ENCODE measurements at places on chromosomes 4 and X.

- no peak for DNase-seq
Measured at GRCh38 chr4:149801416-149801815, 14.2 kb downstream of the IQCM start.

- DNase-seq: no peak
Measured at GRCh38 chr4:110412354-110413065, 63.4 kb upstream of the ENPEP start.

DNA sequence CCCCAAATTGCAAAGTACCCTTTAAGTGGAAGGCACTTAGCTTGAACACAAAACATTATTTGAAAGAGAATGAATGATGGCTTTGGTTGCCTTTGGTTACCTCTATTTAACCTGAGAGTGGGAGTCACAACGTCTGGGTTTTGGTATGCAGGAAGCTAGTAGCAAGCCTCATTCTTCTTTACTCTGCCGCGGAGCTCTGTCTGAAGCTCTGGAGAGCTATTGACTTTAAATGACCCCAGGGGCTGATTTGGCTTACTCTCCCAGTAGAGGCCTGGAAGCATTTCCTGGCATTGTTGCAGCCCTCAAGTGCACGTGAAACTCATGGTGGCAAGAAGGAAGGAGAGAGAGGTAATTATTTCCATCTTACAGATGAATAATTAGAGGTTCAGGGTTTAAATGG lies 81.8 kb upstream of the MAGEA4 start:
- DNase-seq: no peak

DNA sequence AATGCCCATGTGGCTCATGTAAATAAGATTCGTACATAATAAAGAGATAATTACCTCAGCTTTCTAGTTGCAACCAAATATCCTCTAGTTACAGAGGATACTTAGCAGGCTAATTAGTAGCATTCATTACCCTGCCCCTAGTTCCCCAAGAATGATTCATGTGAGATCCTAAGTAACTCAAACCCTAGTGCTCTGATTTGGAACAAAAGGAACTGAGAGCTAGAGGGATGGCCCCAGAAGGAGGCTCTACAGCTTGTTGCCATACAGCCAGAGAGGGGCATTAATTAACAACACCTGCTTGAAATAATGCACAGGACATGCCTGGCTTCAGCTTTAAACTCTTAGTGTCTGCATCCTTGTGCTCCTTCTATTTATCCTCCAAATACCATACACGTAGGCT lies 32.6 kb upstream of the CBR4 start:
- DNase-seq: no peak

- no peak for DNase-seq
Measured at GRCh38 chrX:37753384-37753783, 26.5 kb upstream of the CYBB start.

Measured in CD4-positive, alpha-beta T cell treated with Interleukin-6 at 100 ng/mL for 8 hours (primary cell).